Brain (organoid and tissue), 16 donors: ENCODE measurements at places on chromosomes 13 and 19. TPM values are rescaled to one million over a fixed set of nuclear protein-coding genes. Genes with fewer than 3 reads are reported as not detected.

Gene SIGLEC5
- polyA plus RNA-seq = 0.44 TPM

Gene CYP2A7
- polyA plus RNA-seq = not detected

Gene FFAR3
- polyA plus RNA-seq = not detected

Gene KLF1
- 1.3 TPM for polyA plus RNA-seq

Gene FCER2
- polyA plus RNA-seq = not detected

Gene SMIM44
- polyA plus RNA-seq = not detected

Gene MTUS2
- 3.2 TPM for polyA plus RNA-seq

Gene SLC6A16
- 1.7 TPM for polyA plus RNA-seq

Gene DCLK1
- 12.6 TPM for polyA plus RNA-seq

Gene LSM4
- 231 TPM for polyA plus RNA-seq

Gene PLEKHG2
- polyA plus RNA-seq = 28.8 TPM

Gene LILRB5
- polyA plus RNA-seq = 1.9 TPM

Gene GTF2F2
- polyA plus RNA-seq = 8.5 TPM
